NCI-H1092 (cell line): ENCODE measurements at places on chromosomes 13 and 19.

- DNase-seq: no peak
Observed at GRCh38 chr13:79904581-79904980, 423.6 kb downstream of the NDFIP2 start.

DNA sequence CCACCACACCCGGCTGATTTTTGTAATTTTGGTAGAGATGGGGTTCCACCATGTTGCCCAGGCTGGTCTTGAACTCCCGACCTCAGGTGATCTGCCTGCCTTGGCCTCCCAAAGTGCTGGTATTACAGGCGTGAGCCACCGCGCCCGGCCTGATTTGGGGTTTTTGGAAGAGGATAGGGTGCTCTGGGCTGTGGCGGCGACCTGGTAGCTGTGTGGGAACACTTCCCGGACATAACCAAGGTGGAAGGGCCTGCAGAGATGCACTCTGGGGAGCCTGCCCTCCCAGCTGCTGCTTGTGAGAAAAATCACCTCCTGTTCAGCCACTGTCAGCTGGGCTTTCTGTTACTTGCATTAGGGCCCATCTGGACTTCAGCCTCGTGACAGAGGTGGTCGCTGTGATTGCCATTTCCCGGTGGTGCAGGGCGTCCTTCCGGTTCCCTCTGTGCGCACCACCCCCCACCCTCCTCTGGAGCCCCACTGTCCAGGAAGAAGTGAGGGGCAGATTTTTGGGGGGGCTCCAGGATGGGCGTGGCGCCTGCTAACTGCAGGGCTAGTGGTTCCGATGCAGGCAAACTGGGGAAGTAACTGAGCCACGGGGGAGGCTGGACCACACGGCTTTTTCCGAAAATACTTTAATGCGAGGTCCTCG is 7.5 kb downstream of the IL4I1 start:
- DNase-seq: no peak

DNA sequence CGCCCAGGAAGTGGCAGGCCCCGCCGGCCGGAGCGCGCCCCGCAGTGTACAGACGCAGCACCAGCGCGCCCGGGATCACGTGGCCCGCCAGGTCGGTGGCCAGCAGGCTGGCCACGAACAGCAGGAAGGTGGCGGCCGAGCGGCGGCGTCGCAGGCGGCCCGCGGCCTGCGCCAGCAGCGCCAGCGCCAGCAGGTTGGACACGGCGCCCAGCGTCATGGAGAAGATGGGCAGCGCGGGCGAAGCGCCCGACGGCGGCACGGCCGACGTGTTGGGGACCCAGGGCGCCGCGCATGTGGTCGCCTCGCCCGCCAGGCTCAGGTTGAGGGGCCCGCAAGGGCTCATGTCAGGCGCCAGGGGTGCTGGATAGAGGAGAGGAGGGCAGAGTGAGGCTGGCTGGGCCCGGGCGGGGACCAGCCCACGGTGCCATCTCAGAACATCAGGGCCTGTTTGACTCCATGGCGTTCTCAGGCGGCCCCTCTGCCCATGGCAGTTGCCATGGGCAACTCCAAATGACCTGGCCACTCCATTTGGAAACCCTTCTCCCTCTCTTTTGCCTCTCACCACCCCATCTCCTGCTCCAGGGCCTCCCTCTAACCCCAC is 1.1 kb downstream of the PTGER1 start:
- no peak for DNase-seq

GRCh38 chr13:59715611-59716010 is 448.1 kb downstream of the DIAPH3 start:
- no peak for DNase-seq

DNA sequence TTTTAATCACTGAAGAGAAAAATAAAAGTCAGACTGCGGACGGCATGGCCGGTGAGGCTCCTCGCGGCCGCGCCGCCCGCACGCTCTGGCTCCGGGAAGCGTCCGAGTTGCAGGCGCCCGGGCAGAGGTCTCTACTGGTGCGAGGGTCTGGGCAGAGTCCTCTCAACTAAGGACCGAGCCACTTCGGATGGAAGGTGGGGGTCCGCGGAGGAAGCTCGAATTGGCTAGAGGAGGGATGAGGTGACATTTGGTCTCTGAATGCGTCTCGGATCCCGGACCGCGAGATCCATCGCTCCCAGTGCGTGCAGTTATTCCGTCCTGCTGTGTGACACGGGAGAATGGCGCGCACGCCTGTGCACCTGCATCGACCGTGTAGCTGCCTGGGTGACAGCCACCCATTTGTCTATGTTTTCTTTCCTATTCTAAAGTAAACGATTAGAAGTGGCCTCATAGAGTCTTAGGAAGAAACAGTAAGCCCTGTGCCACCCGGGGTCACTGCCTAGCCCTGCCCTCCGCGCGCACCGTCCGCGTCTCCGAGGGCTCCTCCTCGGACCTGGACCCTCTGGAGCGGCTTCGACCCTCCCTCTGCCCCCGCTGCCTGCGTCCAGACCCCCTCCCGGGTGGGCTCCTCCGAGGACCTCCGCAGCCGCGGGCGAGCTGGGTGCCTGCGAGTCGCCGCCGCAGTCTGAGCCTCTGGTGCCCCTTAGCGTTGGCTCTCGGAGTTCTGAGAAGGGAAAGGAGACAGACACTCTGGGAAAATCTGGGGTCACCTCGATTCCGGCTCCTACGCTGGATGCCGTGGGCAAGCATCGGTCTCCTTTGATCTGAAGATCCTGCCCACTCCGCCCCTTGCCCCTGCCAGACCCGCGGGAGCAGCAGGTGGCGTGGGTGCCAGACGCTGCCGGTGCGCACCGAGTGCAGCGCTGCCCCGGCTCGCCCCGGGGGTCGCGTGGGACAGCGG is 347.4 kb downstream of the LIG4 start:
- DNase-seq: peak; percentile 83

GRCh38 chr13:74107598-74107997 is 26.6 kb downstream of the KLF12 start:
- DNase-seq: no peak

DNA sequence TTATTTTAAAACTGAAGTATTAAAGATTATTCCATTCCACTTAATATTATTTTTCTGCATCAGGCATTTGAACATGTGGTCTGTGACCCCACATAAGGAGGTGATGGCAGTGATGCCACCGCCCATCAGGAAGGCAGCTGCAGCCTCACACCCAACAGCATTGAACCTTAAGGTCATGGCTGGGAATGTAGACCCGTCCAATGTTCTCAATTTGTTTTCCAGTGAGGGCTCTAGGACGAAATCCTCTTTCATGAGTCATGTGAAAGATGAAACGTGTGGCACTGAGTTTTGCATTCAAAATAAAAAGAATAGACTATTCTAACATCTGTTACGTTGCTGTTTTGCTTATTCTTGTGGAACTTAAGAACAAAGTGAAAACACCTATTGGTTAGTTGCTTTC is 74.5 kb upstream of the ANKRD10 start:
- DNase-seq: no peak

DNA sequence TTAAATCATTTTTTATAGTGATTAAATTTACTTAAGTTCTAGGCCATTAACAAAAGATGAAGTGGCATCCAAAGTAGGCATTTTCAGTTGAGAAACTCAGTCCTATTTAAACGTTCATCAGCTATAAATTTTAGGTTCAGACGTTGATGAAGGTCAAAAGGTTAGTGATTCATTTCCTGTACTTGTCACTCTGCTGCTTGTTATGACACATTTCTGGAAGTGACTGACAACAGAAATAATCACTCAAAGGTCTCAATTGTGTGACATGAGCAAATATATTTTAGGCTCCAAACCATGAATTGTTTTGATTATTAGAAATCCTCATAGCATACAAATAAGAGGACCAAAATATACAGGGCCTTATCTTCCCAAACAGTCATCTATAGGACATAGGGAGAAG is 10.3 kb upstream of the EDNRB start:
- DNase-seq: no peak

DNA sequence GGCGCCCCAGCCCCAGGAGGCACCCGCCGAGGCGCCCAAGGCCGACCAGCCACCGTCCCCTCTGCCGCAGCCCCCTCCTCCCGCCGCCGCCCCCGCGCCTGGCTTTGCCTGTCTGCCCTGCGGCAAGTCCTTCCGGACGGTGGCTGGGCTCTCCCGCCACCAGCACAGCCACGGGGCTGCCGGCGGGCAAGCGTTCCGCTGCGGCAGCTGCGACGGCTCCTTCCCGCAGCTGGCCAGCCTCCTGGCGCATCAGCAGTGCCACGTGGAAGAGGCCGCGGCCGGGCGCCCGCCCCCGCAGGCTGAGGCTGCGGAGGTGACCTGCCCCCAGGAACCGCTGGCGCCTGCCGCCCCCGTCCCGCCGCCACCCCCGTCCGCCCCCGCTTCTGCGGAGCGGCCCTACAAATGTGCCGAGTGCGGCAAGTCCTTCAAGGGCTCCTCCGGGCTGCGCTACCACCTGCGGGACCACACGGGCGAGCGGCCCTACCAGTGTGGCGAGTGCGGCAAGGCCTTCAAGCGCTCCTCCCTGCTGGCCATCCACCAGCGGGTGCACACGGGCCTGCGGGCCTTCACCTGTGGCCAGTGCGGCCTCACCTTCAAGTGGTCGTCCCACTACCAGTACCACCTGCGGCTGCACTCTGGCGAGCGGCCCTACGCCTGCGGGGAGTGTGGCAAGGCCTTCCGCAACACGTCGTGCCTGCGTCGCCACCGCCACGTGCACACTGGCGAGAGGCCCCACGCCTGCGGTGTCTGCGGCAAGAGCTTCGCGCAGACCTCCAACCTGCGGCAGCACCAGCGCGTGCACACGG is 2.6 kb upstream of the NAT14 start:
- no peak for DNase-seq

- DNase-seq: peak; percentile 46
Observed at GRCh38 chr13:99968521-99969452, 2.8 kb downstream of the ZIC5 start.
